Esophagus squamous epithelium (tissue), 5 donors: ENCODE measurements at places on chromosomes 5 and 9.

GRCh38 chr9:78472111-78472510, 175.2 kb downstream of the PSAT1 start:
- DNase-seq: no peak

DNA sequence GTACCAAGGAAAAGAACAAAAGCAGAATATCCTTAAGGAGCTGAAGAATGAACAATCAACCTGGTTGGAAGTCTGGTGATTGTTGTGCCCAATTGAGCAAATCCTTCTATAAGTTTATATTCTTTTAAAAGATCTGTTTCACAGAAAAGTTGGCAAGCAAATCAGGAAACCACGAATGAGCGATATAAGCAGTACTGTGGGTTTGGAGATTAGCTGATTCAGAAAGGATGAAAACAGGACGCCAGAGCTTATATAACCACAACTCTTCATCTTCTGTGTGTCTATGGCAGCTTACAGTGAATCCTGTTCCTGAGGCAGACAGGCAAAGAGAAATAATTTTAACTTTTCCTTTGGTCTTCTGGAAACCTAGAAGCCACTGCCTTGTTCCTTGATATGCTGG, 61.7 kb downstream of the SLC38A9 start:
- DNase-seq: no peak

GRCh38 chr9:87520172-87520683, 22.6 kb downstream of the DAPK1 start:
- no peak for DNase-seq

DNA sequence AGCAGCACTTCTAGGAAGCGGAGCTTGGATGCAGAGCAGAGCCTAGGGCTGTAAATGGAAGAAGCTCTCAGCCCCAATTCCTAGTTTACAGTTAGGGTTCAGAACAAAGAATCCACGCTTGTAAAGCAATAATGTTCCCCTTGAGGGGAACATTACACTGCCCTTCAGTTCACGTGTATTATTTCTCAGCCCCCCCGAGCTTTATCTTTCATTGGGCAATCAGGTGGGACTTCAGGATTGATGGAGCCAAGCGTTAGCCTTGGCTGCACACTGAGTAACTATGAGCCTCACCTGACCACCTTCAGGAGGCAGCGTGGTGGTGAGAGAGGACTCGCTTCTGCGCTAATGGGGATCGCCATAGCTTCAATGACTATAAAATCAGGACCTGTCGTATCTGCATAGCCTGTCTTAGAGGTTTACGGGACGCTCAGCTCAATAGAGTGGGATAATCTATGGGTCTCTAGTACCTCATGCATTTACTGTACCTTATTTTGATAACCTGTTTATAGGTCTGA, 157.0 kb upstream of the RASEF start:
- DNase-seq: no peak

DNA sequence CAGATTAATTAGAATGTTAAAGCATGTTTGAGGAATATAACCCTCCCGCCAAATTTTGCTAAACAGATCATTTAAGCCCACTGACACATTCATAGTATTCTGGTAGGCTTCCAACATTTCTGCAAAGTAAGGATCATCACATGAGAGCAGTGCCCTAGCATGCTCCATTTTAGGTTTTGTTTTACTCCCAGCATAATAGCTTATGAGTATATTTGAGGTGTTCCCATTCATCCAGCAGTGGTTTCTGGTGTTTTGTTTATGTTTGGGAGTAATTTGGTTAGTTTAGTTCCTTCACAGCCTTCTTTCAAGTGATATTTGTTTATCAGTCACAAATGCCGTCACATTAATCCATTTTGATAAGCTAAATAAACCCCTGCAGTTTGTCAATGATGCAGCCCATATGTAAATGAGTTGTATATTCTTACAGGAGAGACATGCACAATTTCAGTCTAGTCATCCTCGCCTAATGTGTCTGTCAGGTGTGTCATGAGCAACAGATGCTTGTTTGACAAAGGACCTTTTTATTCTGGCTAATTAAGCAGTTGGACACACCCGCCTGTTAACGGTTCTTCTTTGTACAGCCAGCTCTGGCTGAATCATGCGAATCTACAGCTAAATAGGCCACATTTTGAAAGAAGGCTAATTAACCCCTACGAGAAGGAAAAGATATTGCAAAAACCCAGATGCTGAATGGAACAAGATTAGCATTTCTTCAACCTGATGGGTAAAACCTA, 124.4 kb downstream of the RFX3 start:
- no peak for DNase-seq

DNA sequence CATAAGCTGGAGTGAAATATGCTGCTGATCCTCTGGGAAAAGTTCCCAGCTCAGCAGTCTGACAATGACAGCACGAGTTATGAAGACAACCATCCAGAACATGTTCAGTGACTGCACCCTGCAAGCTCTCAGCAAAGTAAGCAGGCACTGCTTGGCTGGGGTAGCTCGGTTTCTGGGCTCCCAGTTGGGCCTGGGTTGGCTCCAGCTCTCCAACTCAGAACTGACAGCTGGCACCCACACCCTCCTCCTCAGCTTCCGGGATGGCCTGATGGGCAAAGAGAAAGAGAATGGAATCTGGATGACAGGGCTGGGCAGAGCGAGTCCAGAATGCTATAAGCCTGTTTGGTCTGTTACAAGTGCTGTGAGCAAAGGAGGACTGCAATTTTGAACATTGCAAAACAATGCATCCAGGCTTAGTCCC, 185.0 kb downstream of the CSNK1G3 start:
- no peak for DNase-seq

DNA sequence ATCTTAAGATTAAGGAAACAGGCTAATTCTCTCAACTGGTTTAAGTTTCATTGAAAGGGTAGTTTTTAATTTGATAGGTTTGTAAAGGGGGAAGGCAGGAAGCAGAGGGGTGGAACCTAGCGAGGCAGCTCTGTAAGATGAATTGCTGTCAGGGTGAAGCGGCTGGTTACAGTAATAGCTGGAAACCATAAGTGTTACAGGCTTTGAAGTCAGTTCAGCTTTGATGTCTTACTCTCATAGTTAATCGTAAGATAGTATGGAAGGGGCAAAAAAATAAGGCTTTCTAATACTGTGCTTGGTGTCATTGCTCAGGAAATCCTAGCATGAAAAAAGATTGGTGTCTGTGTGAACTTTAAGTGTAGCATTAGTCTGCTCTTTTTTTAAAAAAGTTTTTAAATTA, 20.3 kb downstream of the POU5F2 start:
- no peak for DNase-seq

GRCh38 chr9:112434487-112434886, 52.1 kb upstream of the KIAA1958 start:
- DNase-seq: no peak

GRCh38 chr9:36788534-36788933, 215.8 kb downstream of the MELK start:
- no peak for DNase-seq

- DNase-seq: no peak
Measured at GRCh38 chr9:110188991-110189390, 19.0 kb downstream of the C9orf152 start.

DNA sequence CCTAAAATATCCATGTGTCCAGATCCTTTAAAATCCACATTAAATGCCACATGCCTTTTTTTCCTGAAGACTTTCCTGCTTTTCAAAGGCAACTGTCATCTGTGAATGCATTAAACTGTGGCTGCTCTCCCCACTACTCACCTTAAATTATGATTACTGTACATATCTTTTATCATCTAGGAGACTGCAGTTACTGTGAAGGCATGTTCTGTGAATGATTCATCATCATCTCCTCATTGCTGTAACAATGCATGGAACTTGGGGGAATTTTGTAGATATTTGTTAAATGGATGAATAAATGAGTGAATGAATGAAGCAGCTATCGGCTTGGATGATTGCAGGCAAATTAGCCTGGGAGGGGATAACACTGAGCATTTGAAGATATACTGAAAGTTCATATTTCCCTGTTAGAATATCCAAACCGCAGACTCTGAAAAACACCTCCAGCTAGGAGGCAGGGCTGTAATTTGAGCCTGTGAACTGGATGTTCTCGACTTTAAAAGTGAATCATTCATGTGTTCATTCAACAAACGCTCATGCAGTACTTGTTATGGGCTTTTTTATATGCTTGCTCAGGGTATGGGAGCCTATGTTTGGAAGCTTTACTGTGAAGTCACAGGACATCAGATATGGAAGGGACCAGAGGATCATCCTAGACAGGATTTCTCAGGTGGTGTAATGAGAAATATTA, 519.2 kb downstream of the KIF4B start:
- no peak for DNase-seq

- DNase-seq: no peak
Measured at GRCh38 chr5:38601863-38602298, 45.4 kb upstream of the LIFR start.

DNA sequence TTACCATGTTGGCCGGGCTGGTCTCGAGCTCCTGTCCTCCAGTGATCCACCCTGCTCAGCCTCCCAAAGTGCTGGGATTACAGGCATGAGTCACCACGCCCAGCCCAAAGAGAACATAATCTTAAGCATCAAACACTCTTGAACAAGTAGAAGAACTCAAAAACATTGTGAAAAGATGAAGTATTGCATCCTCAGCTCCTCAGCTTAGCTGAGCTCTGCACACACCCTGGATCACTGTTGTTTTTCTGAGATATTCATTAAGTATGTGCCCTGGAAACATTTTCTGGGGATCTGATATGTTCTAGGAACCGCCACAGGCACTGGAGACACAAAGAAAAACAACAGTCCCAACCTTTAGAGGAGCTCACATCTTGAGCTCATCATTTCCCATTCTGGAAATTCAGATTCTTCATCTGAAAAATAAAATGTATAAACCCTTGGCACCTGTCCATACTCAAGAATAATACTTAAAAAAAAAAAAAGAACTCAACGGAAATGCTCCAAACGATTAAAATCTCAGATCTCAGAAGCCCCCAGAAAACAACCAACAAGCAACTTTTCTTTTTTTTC, 62.2 kb upstream of the ZNF462 start:
- no peak for DNase-seq

GRCh38 chr9:104080983-104081382, 13.1 kb upstream of the SMC2 start:
- DNase-seq: no peak

GRCh38 chr9:131799177-131799823, 59.4 kb upstream of the RAPGEF1 start:
- DNase-seq: no peak

GRCh38 chr9:134136118-134136995, 475 bp downstream of the WDR5 start:
- DNase-seq: no peak

DNA sequence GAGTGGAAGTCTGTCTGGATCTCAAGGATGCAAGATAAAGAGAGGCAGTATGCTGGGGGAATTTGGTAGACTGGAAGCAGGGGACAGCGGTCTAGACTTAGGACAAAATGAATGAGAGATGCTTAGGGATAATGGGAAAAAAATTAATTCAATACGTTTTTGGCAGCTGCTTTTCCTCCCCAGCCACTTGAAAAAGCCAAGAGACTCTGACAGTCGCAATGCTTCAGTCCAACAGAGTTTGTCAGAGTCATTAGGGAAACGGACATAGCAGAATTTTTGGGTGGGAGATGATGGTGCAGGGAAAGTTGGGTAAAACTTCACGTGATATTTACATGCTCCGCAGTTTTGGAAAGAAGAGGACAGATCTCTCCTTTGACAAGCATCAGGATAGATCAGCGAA, 129.7 kb downstream of the GOLPH3 start:
- no peak for DNase-seq

- no peak for DNase-seq
Measured at GRCh38 chr9:127197861-127198430, 66.6 kb upstream of the GARNL3 start.

GRCh38 chr5:175810457-175810856, 60.9 kb upstream of the CPLX2 start:
- DNase-seq: no peak

DNA sequence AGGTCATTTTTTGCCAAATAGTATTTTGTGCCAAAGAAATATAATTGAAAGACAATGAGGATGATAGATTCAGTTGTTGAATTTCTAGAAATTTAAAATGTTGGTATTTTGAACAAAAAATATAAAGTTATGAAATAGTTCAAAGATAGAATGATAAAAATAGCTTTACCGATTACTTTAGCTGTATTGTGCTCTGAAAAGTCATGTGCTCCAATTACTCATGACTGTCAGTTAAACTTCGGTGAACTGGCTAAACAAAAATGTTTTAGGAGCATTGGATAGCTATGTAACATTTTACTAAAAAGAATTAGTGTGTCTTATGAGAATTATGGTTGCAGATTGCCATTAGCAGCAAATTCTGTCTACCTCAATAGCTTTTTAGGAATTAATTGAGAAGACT, 177.3 kb upstream of the VCAN start:
- DNase-seq: no peak

DNA sequence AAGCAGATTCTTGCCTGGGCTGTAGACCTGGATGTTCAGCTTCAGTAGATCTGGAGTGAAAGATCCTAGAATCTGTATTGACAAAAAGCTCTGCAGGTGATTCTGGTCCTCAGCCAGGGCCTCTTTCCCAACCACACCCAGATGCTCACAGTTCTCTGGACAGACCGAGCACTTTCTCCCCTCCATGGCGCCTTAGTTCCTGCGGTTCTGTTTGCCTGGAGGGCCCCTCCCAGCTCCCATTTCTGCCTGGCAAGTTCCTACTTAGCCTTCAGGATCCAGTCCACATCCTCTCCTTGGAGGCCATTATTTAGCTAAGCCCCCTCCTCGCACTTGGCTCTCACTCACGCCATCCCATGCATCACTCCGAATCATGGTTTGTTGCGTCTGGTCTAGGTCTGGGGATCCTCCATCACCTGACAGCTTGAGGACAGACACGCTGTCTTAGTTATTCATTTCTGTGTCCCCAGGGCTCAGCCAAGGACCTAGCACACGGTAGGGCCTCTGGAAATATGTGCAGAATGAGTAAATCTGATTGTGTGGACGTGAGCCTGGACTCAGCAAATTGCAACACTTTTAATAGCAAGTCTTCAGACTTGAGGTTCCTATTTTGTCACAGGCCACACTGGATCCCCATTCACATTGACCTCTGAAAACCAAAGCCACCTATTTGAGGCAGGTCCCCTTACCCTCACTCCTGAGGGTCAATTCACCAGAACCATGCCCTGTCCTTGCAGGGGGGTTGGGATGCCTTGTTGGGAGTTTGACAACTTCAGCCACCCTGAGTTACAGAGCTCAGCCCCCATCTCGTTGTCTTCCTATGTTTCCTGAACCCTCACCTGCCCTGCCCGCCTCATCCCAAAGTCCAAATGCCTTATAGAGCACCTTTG, 50.7 kb downstream of the COL15A1 start:
- DNase-seq: no peak

DNA sequence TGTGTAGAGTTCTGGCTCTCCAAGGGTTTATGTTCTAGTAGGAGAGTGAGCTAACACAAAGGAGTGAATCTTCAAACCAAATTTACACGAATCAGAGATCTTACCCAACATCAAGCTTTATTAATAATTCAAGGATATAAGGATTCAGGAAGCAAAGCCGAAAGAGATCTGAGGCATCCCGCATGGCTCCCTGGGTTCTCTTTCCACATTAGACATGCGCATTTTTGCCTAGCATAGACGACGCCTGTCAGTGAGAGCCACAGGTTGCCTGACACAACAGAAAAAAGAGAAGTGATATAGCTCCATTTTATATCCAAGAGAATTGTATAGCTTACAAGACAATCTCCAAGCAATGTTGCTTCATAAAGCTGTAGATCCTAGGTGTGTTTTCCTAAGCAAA, 52.6 kb downstream of the ESM1 start:
- DNase-seq: no peak
